ENCODE measurements at places on chromosomes 12 and 14. TPM values are rescaled to one million over a fixed set of nuclear protein-coding genes. Genes with fewer than 3 reads are reported as not detected.

KLRG1 gene
- total RNA-seq: 5.2 TPM

RERGL gene
- 0.44 TPM for total RNA-seq

SERPINA1 gene
- total RNA-seq: not detected

- no peaks in the 10 kb centered on the region for H3K4me1 ChIP-seq
- H3K36me3 ChIP-seq: peaks cover 23% of the 10 kb centered on the region
- H3K27ac ChIP-seq: no peak overlapping the region
- H3K4me3 ChIP-seq: no peak overlapping the region
- DNase-seq: no peak
Observed at GRCh38 chr12:56864318-56864717, 69.9 kb downstream of the SDR9C7 start.

DNA sequence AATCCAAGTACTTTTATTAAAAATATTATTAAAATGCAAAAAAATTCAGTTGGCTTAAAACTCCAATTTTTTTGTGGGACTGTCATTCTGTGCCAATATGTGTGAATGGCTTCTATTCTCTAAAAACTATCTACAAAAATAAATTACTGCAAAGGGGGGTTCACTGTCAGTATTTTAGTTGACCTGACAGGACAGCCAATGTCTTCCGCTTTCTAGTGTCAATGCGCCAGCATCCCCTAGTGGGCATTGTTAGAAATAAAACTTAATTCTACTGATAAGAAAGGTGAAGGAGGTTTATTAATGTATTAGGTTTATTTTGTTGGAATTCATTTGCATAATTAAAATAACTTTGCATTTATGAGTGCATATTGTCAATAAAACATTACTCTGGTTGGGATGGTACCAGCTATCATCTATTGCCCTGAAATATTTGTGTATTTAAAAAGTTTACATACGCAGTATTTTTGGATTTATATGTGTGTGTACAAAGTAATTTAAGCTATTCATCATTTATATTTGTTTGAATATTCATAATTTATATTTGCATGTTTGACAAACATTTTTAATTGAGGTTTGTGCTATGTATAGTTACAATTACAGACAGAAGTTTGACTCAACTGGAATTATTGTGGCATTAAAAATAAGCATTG is 527.2 kb downstream of the FLRT2 start:
- no peak overlapping the region for H3K27ac ChIP-seq
- H3K27me3 ChIP-seq: no peaks in the 10 kb centered on the region
- peaks cover 17% of the 10 kb centered on the region for H3K4me1 ChIP-seq
- H3K4me3 ChIP-seq: no peak overlapping the region

- peaks cover 8% of the 10 kb centered on the region for H3K4me1 ChIP-seq
- peaks cover 2% of the 10 kb centered on the region for H3K27me3 ChIP-seq
- H3K4me3 ChIP-seq: peak overlapping the region; percentile 65
- peak; percentile 19 for DNase-seq
- no peaks in the 10 kb centered on the region for H3K36me3 ChIP-seq
Observed at GRCh38 chr14:22070119-22070982, 396.7 kb upstream of the OR4E1 start.

- peaks cover 3% of the 10 kb centered on the region for H3K36me3 ChIP-seq
- DNase-seq: no peak
Observed at GRCh38 chr14:50044042-50044651, 72.2 kb downstream of the VCPKMT start.

DNA sequence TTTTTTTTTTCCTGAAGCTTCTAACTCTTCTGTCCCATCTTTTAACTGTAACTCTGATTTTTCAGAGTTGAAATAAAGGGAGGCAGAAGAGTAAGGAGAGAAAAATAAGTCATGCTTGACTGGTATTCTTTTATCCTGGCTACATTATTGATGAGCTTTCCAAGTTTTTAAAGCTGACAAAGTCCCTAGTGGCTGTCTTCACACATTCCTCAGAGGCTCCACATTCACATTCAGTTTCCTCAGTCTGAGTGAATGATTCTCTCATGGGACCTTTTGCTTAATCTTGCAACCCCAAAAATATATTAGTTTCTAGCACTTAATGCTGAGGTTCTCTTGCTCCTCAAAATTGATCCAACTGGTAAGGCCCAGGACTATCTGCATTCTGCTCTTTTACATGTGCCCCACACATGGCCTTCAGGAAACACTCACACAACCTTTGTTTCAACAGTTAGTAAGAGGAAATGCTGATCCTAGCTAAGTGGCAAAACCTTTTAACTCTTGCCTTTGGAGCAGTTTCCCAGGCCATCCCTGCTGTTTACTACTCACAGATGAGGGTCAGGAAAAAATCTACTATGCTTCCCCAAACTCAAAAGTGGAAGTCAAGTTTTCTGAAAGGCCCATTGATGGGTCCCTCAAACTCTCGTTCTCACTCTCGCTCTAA is 61.7 kb upstream of the SLC6A15 start:
- H3K27ac ChIP-seq: peak overlapping the region; percentile 41
- no peak for DNase-seq
- no peaks in the 10 kb centered on the region for H3K36me3 ChIP-seq
- H3K27me3 ChIP-seq: no peaks in the 10 kb centered on the region

DNA sequence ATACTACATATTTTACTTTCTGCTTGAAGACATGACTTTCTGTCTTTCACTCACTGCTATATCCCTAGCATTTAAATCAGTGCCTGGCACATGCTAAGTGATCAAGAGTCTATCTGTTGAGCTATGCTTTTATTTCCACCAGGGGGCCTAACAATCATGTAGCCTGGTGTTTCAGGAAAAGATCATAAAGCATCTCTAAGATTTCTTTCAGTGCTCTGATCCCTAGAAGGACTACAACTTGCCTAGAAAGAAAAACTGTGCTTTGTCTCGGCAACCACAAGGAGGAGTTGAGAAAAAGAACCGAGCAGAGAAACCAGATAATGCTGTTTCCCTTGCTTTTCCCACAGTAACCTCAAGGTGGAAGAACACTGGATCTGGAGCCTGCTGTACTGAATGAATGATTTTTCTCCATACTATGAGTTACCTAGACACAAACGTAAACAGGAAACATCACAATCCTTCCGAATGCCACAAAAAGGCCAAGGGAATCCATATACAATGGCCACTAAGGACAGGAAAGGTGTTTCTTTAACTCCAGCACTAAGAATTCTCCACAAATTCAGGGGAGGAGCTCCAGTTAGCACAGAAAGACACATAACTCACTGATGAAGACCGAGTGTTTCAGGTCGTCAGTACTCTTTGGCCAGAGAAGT is 1.2 kb downstream of the CRY1 start:
- no peak overlapping the region for H3K27ac ChIP-seq
- no peaks in the 10 kb centered on the region for H3K27me3 ChIP-seq
- H3K4me1 ChIP-seq: no peaks in the 10 kb centered on the region
- H3K4me3 ChIP-seq: no peak overlapping the region
- peaks cover 9% of the 10 kb centered on the region for H3K36me3 ChIP-seq

DNA sequence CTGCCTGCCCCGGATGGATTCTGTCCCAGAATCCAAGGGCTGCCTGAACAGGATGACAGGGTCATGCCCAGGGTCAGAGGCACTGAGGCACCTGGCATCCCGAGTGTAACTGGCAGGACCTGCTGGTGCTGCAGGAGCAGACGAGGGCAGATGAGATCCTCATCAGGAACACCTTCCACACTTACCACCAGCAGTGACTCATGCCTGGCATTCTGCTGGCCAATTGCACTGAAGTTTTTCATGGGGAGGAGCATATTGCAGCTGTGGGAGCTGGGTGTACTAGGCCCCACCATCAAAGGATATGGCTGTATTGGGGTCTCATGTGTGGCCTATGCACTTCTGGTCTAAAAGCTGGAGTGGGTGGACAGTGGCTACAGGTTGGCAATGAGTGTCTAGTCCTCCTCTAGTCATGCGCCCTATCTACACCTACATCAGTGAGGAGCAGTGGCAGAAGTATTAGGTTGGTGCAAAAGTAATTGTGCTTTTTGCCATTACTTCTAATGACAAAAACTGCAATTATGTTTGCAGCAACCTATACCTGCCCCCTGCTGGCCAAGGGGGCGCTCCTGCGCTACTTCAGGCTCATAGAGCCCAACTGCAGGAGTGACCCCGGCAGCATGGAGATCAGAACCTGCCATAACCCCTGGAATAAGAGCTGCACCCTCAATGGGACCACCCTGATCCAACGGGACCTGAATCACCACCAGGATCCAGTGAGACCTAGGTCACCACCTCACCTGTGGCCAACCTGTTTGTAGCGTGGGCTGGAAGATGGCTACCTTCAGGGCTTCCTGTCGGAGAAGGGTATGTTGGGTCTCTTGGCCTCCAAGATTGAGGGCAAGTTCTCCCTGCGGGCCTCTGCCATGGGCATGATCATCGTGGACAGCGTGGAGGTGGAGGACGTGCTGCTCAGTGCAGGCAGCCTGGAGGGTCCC is 8.0 kb upstream of the C12orf42 start:
- H3K4me1 ChIP-seq: no peaks in the 10 kb centered on the region
- no peak overlapping the region for H3K27ac ChIP-seq
- no peaks in the 10 kb centered on the region for H3K36me3 ChIP-seq
- H3K27me3 ChIP-seq: peaks cover 1% of the 10 kb centered on the region
- DNase-seq: peak; percentile 73

GRCh38 chr12:73053893-73054292 is 781.7 kb downstream of the TRHDE start:
- no peaks in the 10 kb centered on the region for H3K4me1 ChIP-seq
- no peak for DNase-seq
- no peaks in the 10 kb centered on the region for H3K36me3 ChIP-seq
- H3K27ac ChIP-seq: no peak overlapping the region

GRCh38 chr14:42715316-42715715 is 1108.6 kb downstream of the LRFN5 start:
- H3K4me3 ChIP-seq: no peak overlapping the region
- DNase-seq: no peak
- H3K36me3 ChIP-seq: no peaks in the 10 kb centered on the region

- peaks cover 5% of the 10 kb centered on the region for H3K27me3 ChIP-seq
- H3K27ac ChIP-seq: no peak overlapping the region
- no peaks in the 10 kb centered on the region for H3K36me3 ChIP-seq
Observed at GRCh38 chr12:13530966-13531365, 334.4 kb downstream of the EMP1 start.

SLC38A1 gene
- 232 TPM for total RNA-seq

DNA sequence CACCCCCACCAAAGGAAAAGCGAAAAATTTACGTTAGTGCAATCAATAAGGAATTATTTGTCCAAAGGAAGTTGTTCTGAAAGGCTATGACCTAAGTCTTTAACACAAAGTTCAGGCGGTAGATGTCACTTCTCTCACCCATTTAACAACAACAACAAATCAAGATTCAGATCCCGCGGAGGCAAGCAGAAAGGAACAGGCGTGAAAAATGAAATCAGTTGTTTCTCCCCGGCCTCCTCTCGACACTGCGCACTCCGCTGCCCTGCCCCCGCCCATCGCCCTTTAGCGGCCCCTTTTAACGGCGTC is 1.4 kb downstream of the DENND5B start:
- peak overlapping the region; percentile 93 for H3K27ac ChIP-seq
- H3K4me1 ChIP-seq: peaks cover 13% of the 10 kb centered on the region
- peaks cover 16% of the 10 kb centered on the region for H3K27me3 ChIP-seq
- H3K36me3 ChIP-seq: peaks cover 5% of the 10 kb centered on the region

DNA sequence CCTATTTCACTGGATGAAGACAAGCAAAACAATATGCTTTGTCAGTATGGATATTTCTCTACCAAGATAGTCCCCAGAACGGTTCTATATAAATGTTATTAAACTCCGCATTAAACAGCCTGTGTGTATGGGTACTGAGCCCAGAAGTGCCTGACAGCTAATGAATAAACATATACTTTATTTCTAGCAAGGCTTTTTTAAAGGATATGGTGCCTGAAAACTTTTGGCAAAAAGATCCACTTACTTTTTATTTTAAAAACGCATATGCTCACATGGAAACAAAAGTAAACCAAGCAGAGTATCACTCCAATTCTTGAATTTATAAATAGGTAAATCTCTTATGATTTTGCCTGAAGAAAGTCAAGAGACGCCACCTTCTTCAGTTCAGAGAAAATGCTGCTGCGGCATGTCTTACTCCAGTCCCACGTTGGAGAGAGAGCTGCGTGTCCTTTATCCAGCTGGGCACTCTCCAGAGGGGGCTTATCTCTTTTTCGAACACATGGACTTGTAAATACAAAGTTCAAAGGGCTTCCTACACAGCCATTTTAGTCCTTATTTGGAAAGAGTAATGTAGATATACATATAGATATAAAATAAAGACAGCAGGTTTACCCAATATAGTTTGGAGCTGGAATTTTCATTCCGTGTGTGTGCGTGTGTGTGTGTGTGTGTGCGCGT is 264.2 kb downstream of the ADAMTS20 start:
- no peaks in the 10 kb centered on the region for H3K4me1 ChIP-seq
- H3K4me3 ChIP-seq: no peak overlapping the region
- H3K27me3 ChIP-seq: no peaks in the 10 kb centered on the region
- no peak for DNase-seq
- no peak overlapping the region for H3K27ac ChIP-seq

IL22 gene
- not detected for total RNA-seq

DNA sequence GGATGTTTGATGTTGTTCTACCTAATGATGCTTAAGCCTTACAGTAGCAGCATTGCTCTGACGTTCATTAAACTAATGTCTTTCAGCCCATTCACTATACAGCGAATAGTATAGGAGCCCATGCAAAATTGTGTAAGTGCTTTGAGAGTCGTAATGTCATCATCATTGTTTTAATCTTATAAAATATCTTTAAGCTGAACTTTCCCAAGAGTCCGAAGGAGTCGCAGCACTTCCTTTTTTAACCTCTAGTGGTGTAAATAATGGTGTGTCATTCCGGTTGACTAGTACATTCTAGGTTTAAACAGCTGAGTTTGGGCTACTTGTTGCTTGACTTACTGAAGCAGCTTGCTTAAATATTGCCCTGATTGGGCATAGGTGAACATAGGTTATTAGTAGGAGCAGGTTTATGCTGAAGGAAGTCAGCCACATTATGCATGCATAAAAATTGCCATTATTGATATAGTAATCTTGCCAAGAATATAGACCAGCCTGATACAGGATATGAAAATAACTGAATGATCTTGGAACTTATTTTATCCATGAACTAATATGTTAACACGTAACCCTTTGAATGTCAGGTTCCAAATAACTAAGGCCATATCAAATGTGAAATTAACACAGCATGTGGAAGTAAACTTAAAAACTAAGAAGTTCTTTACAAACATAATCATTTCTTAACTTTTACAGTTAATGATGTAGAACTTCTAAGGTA is 2.6 kb downstream of the WNK1 start:
- H3K27ac ChIP-seq: no peak overlapping the region
- no peaks in the 10 kb centered on the region for H3K36me3 ChIP-seq
- DNase-seq: no peak
- peaks cover 3% of the 10 kb centered on the region for H3K27me3 ChIP-seq
- peaks cover 24% of the 10 kb centered on the region for H3K4me1 ChIP-seq
